ENCODE measurements at places on chromosomes 7 and 10. TPM values are rescaled to one million over a fixed set of nuclear protein-coding genes. Genes with fewer than 3 reads are reported as not detected.
A peak's percentile ranks its signal among the peaks of the same experiment; 100 is the strongest.

- DNase-seq: no peak
Measured at GRCh38 chr10:71835671-71836595, 15.1 kb downstream of the PSAP start.

GRCh38 chr7:17671956-17672355, 268.3 kb downstream of the SNX13 start:
- DNase-seq: no peak

DNA sequence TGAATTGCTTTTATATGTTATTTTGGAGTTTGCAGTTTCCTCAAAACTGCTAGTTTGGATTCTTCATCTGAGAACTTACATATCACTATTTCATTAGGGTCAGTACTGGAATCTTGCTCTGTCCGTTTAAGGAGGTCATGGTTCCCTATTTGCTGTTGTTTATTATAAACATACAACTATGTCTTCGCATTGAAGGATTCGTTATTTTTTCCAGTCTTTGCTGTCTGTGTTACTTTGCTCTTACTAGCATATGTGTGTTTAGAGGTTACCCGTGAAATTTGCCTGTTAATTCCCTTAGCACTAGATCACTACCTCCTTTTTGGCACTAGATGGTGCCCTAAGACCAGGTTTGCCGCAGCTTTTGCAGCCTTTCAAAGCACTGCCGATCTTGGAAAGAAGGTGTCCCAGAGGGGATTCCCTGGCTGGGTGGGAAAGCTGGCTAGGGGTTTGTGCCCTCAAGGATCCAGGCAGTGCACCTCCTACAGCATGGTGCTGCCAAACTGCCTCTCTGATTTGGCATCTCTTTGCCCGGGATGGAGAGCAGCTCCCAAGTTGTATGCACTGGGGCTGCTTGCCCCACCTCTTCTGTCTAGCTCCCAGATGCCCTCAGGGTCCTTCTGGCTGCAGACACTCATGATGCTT, 103.1 kb upstream of the APBB1IP start:
- peak; percentile 66 for DNase-seq

The RBAK gene
- 17.3 TPM for total RNA-seq

The GPRIN2 gene
- total RNA-seq: not detected

DNA sequence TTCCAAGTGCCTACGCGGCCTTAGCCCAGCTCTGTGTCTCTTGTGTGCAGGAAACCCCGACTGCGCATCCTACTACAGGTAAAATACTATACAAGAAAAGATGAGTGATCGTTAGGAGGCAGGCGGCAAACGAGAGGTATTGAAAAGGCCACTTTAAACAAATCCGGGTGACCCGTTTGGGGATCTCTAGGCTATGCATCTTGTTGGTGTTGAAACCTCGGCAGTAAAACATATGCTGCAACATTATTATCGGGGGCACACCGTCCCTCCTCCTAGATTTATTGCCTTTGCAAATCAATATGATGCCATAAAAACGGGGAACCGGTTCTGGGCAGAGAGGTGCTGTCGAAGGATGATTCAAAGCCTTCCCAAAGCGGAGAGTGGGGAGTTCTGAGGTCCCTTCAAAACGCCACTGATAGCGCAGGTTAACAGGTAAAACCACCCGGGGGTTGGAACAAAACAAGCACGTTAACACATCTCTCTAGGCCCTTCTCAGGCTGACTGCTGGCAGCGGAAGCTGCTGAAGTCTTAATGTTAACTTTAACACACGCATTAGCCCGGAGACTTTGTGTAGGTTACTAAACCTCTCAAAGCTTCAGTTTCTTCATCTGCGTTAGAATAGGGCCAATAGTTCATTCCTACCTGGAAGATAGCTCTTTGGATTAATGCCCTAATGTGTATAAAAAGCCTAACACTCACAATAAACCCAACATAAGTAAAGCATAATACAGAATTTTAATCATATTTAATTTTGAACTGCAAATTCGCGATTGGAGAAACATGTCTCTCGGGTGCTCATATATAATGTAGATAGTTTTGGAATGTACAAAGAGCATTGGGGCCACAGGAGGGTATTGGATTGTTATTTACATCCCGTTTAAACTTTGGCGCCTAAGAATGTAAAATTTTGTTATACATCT, 2.6 kb upstream of the TBX20 start:
- DNase-seq: no peak

The C1QL3 gene
- total RNA-seq: not detected

The IL2RA gene
- total RNA-seq: 184 TPM

DNA sequence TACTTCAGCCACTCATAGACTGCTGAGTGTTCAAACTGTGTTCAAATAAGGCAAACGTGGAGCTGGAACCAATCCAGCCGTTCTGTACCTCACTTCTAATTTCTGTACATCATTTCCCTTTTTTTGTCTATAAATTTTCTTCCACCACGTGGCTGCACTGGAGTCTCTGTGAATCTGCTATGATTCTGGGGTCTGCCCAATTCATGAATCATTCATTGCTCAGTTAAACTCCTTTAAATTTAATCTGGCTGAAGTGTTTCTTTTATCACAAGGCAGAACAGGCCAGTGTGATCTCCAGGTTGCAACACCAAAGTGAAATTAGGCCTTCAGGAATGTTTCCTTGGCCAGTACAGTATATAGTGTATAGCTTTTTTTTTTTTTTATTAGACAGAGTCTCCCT, 53.5 kb downstream of the DNAJC12 start:
- DNase-seq: no peak

GRCh38 chr10:93333278-93333978, 148.7 kb downstream of the MYOF start:
- no peak for DNase-seq

DNA sequence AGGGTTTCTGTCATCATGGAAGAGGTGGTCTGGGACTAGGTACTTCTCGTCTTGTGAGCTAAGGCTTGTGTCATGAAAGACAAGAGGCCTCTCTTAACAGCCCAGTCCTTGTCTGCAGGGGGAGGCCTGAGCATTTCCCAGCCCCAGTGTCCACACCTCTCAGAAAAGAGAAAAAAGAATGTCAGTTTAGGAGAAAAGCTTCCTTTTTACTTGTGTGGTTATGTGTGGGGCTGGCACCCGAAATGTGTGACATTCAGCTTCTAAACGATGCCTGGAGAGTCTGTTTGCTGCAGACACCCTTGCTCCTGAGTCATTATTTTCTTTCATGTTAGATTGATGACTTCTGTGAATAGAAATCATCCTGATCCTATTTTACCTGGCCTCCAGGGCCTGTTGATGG, 67.4 kb downstream of the LANCL2 start:
- no peak for DNase-seq

GRCh38 chr7:91759205-91759863, 121.2 kb downstream of the MTERF1 start:
- no peak for DNase-seq

DNA sequence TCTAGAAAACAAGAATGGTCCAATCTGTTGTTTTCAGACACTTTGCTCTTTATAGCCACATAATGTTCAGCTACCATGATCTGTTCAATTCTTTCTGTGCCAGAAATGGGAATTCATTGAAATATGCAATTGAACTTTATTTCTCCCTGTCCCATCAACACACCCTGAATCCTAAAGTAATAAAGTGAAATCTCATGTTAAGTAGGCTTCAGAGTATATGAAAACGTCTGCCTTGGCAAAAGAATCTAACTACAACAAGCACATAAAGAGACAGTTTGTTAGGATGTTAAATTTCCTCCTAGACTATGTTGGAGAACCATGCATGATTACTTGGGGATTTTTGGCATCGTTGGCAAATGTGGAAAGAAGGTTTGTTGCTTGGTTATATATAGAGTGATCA, 722.7 kb downstream of the XPNPEP1 start:
- no peak for DNase-seq

DNA sequence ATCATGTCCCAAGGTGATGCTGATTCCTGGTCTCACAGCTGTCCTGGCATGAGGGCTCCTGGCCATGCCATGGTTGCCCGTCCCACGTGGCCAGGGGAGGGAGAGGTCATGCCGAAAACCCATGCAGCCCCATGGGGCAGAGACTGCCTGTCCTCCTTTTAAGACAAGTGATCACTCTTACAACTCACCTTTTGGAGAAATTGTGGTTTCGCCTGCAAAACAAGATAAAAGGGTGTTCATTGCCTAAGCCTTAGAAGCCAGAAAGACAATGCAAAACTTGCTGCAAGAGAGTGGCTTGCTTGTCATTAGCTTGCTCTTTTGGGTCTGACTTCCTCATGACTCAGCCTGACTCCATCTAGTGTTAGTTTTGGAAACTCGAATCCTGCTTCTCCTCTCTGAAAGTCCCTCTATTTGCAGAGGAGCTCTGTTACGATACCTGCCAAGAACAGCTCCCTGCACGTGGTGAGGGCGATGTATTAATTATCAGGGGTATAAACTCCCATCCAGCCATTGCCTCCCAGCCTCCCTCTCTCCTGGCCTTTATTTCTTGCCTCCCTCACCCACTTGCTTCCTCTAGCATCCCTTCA, 26.7 kb downstream of the TMEM273 start:
- no peak for DNase-seq

The ARMC3 gene
- total RNA-seq: not detected

GRCh38 chr7:108618056-108618455, 48.4 kb downstream of the DNAJB9 start:
- DNase-seq: no peak

The VSIR gene
- 124 TPM for total RNA-seq

DNA sequence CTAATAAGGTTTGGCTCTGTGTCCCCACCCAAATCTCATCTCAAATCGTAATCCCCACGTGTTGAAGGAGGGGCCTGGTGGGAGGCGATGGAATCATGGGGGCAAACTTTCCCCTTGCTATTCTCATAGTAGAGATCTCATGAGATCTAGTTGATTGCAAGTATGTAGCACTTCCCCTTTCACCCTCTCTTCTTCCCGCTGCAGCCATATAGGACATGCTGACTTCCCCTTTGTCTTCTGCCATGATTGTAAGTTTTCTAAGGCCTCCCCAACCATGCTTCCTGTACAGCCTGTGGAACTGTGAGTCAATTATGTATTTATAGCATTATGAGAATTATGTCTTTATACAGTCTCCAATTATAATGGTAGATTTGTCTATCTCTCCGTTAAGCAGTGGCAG, 594.5 kb downstream of the ACTR3B start:
- DNase-seq: no peak

GRCh38 chr10:120051671-120052070, 159.1 kb downstream of the SEC23IP start:
- DNase-seq: no peak

GRCh38 chr10:43706166-43706565, 57.5 kb upstream of the ZNF32 start:
- DNase-seq: no peak

The ZNF239 gene
- 2.1 TPM for total RNA-seq

The NYAP1 gene
- 0.42 TPM for total RNA-seq

The OR2A14 gene
- not detected for total RNA-seq

GRCh38 chr10:123536176-123536845, 129.8 kb upstream of the GPR26 start:
- no peak for DNase-seq

The PTPN12 gene
- 22.7 TPM for total RNA-seq

- no peak for DNase-seq
Measured at GRCh38 chr10:8350250-8350967, 295.9 kb downstream of the GATA3 start.

The SMKR1 gene
- total RNA-seq: 2.1 TPM

DNA sequence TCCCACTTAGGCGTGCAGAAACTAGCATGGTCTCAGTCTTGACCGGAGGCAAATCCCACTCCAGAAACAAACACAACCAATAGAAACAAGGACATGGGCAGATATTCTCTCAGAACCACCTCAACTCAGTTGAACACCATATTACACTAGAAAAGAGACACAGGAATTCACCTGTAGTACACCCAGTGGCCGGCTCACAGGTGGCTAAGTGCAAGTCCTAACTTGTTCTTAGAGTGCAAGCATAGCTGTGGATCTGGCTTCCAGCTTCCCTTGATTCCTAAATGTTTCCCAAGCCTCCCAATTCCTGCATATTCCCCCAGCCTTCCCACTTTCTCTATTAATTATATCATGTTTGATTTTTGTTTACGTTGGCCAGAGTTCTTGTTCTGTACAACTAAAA, 164.4 kb downstream of the TPK1 start:
- no peak for DNase-seq

DNA sequence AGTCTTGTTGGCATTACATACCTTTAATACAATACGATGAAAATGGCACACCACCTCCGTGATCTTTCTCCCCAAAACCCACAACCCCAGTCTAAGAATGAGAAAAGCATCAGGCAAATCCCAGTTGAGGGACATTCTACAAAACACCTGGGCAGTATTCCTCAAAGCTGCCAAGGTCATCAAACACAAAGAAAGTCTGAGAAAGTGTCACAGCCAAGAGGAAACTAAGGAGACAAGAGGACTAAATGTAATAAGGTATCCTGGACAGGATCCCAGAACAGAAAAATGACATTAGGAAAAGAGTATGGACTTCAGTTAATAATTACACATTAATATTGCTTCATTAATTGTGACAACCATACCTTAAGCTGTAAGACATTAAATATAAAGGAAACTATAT, 14.5 kb upstream of the FRMD4A start:
- no peak for DNase-seq
